Nephron progenitor cell (in vitro differentiated cells): ENCODE measurements at places on chromosomes 1 and 21.

DNA sequence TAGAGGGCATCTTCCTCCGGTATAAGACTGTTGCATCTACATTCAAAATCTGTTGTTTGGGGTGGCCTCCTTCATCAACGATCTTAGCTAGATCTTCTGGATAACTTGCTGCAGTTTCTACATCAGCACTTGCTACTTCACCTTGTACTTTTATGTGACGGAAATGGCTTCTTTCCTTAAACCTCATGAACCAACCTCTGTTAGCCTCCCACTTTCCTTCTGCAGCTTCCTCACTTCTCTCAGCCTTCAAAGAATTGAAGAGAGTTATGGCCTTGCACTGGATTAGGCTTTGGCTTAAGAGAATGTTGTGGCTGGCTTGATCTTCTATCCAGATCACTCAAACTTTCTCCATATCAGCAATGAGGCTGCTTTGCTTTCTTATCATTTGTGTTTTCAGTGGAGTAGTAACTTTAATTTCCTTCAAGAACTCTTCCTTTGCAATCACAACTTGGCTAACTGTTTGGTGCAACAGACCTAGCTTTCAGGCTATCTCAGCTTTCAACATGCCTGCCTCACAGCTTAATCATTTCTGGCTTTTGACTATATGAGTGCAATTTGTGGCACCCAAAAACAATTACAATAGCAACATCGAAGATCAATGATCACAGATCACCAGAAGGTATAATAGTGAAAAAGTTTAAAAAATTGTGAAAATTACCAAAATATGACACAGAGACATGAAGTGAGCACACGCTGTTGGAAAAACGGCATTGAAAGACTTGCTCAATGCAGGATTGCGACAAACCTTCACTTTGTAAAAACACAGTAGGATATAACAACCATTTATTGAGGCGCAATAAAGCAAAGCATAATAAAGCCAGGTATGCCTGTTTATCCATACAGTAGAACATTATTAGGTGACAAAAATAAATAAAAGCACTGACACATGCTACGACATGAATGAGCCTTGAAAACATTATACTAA is 56.7 kb upstream of the GFI1 start:
- DNase-seq = no peak

GRCh38 chr1:206684478-206685333 is at the start of gene MAPKAPK2:
Gene MAPKAPK2 (plus strand): TSS chr1:206684905. CDS start chr1:206685230, 325 bp downstream.
- DNase-seq = peak; percentile 83

GRCh38 chr1:107762751-107763390 is 202.1 kb downstream of the VAV3 start:
- no peak for DNase-seq

GRCh38 chr1:43979528-43980254 is 681 bp downstream of the B4GALT2 start:
- peak; percentile 56 for DNase-seq

GRCh38 chr1:39063775-39064174 is 37.6 kb downstream of the NDUFS5 start:
- DNase-seq = no peak

DNA sequence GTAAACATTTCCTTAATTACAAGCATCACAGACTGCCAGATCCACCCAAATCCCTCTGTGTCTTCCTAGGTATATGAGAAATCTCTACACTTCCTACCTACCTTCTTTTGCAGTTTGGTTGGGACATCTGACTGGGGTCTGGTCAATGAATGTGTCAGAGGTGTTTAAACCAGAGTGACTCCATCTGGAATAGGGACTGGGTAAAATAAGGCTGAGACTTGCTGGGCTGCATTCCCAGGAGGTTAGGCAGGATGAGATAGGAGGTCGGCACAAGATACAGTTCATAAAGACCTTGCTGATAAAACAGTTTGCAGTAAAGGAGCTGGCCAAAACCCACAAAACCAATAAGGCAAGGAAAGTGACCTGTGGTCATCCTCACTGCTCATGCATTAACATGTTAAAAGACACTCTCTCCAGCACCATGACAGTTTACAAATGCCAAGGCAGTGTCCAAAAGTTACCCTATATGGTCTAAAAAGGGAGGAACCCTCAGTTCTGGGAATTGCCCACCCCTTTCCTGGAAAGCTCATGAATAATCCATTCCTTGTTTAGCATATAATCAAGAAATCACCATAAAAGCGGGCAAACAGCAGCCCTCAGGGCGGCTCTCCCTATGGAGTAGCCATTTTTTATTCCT is 87.4 kb upstream of the BACE2 start:
- DNase-seq = no peak

DNA sequence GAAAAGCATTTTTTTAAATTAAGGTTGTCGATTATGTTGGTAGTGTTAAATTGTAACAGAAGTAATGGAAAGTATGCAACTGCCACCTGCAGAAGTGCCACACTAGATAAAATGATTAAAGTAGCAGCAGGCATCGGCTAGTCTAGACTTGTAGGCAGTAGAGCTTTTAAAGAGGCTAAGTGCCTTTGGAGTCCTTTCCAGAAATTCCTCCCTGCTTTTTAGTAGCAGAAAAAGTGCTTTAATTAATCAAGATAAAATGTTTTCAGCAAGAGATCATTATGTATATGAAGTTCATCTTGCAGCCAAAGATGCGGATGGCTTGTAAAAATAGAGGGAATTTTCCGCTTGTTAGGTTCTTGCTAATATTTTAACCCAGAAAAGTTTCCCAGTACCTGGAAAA is 87.1 kb upstream of the LRRC8D start:
- no peak for DNase-seq

DNA sequence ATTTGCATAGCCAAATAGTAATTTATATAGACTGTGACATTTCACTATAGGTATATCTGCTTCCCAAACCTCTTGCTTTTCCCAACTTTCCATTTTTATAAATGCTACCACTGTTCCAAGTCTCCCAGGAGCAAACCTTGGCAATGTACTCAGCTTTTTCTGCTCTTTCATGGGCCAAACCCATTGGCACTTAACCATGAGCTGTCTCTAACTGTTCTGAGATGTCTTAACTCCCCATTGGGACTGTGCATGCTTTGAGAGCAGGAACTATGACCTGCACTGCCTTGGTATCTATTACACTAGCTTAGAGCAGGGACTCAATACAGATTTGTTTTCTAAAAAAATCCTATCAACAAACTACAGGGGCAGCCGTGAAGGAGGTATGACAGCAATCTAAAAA is 22.5 kb upstream of the KHDRBS1 start:
- DNase-seq = no peak

- no peak for DNase-seq
These were observed 4.8 kb upstream of the RGS16 start for GRCh38 chr1:182608845-182609610.

DNA sequence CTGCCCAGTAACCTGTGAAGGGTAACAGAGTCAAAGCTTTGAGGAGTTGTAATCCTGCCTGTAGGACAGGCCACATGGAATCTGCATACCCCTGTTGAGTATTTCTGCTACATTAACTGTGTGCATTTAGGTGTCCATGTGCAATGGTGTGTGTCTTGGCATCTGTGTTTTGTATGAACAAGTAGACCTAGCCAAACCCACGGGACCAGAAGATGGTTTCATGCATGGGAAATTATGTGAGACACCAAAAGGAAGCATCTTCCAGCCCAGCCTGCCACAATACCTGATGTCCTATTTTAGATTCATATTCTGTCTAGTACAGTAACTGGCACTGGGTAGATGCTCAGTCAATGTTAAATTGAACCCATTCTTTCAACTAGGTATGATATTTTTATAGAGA is 70.8 kb upstream of the KCND3 start:
- no peak for DNase-seq

DNA sequence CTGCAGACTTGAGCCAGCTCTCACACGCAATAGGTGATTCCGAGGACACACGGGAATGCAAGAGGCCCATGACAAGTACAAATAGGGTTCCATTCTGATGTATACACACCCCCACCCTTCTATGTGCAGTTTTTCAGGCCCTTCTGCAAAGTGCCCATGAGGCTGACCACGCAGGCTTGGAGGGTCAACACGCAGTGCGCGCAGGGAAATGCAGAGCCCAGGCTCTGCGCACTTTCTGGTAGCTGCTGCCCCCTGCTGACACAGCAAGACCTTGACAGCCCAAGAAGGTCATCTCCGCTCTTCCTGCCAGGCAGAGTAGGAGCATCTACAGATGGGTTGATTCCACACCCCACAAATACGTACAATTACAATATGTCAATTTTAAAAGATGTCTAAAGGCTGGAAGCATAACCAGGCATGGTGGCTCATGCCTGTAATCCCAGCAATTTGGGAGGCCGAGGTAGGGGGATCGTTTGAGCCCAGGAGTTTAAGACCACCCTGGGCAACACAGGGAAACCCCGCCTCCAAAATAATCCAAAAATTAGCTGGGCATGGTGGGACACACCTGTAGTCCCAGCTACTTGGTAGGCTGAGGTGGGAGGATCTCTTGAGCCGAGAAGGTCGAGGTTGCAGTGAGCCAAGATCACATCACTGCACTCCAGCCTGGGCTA is 18.5 kb downstream of the SH3BP5L start:
- peak; percentile 65 for DNase-seq

DNA sequence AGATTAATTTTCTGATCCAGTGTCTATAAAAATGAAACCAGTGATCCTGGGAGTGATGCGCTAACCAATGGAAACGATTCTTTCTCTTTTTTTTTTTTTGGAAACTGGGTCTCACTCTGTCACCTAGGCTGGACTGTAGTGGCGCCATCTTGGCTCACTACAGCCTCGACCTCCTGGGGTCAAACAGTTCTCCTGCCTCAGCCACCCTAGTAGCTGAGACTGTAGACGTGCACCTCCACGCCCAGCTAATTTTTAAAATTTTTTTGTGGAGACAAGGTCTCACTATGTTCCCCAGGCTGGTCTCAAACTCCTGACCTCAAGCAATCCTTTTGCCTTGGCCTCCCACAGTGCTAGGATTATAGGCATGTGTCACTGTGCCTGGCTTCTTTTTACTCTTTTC is 3.4 kb upstream of the RCC2 start:
- no peak for DNase-seq

DNA sequence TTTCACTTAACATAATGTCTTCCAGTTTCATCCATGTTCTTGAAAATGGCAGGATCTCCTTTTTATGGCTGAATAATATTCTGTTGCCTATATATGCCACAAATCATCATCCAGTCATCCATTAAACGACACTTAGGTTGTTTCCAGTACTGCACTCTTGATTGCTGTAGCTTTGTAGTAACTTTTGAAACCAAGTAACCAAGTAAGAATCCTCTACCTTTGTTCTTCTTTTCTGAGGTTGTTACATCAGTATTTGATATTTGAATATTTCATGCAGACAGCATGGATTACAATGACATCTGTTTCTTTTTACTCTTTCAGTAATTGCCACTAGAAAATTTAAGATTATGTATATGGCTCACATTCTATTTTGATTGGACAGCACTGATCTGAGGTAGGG is 22.1 kb upstream of the PRDM2 start:
- DNase-seq = no peak

DNA sequence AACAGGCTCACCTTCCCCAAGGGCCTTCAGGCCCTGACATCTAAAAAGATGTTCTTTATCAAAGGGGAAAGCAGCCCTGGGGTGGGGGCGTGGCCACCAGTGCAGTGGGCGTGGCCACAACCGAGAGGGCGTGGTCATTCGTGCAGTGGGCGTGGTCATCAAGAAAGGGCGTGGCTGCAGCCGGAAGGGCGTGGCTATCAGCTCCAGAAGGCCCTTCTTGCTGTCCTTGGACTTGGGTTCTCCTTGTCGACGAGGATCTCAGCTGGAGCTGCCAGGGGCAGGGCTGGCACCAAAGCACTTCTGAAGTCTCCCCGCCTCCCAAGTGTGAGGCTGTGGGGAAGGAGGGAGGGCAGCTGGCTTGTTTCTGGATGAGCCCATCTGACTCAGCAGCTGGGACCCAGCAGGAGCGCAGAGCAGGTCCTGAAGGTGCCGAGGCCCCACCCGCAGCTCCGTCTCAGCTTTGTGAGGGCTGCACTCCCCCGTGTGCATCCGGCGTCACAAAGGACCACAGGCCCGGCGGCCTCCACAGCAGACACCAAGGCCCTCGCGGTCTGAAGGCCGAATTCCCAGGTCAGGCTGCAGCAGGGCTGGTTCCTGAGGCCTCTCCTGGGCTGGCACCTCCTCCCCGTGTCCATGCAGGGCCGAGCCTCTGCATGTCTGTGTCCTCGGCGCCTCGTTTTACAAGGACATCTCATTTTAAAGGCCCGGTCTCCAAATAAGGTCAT is 12.8 kb downstream of the PDE9A start:
- peak; percentile 23 for DNase-seq

DNA sequence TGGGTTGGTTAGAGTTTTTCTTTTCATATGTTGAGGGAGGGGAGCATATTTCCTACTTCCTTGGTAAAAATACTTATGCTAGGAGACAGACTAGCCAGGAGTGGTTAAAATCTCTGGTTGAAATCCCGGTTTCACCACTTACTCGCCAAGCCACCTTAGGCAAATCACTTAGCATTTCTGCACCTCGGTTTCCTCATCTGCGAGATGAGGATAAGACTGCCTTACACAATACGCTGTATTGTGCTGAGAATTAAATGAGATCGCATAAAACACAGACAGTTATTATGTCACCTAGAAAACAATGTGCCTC is 1.4 kb downstream of the IFFO2 start:
- no peak for DNase-seq

DNA sequence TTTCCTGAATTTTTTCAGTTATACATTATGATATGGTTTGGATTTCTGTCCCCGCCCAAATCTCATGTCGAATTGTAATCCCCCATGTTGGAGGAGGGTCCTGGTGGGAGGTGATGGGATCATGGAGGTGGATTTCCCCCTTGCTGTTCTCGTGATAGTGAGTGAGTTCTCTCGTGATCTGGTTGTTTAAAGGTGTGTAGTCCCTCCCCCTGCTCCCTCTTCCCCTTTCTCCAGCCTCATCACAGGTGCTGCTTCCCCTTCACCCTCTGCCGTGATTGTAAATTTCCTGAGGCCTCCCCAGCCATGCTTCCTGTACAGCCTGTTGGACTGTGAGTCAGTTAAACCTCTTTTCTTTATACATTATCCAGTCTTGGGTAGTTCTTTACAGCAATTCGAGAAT is 93.2 kb upstream of the HNRNPU start:
- no peak for DNase-seq

DNA sequence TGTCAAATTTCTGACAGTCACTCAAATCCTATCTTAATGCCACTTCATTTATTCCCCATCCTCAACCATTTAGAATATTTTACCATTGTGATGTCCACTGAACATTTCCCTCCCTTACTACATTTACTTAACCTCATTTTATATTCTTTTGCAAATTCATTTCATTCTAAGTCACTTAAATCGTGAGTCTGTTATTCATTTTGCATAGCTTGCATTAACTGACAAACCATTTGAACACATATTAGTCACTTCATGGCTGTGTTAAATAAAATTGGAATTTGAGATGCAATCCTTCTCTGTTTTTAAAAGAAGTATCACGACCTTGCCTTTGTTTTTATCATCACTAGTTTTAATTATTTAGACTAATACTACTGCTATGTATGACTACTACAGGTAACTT is 199.4 kb upstream of the COL11A1 start:
- DNase-seq = no peak

- DNase-seq = no peak
These were observed 3.4 kb upstream of the ROR1 start for GRCh38 chr1:63770381-63770780.

- no peak for DNase-seq
These were observed 1343.3 kb upstream of the ADGRL2 start for GRCh38 chr1:80457409-80457808.

GRCh38 chr1:214453109-214453722 is 98.2 kb downstream of the PTPN14 start:
- DNase-seq = no peak
